Endothelial cell of umbilical vein (primary cell): ENCODE measurements at places on chromosomes 6 and 20. TPM values are rescaled to one million over a fixed set of nuclear protein-coding genes. Genes with fewer than 3 reads are reported as not detected.

Gene TMEM74B
- 0.67 and 1.1 TPM in 2 replicates for total RNA-seq

Gene MMS22L
- 19.3 and 22.7 TPM in 2 replicates for total RNA-seq

Gene SLC13A3
- total RNA-seq = 0.09 and 0.40 TPM in 2 replicates

Gene PSMB9
- total RNA-seq = 2.7 and 6.3 TPM in 2 replicates

Gene RUNX2
- 0.28 TPM in 1 of 2 replicates, not detected in the other for total RNA-seq
